Immature natural killer cell (primary cell): ENCODE measurements at places on chromosomes 13 and 19. TPM values are rescaled to one million over a fixed set of nuclear protein-coding genes. Genes with fewer than 3 reads are reported as not detected.

DNA sequence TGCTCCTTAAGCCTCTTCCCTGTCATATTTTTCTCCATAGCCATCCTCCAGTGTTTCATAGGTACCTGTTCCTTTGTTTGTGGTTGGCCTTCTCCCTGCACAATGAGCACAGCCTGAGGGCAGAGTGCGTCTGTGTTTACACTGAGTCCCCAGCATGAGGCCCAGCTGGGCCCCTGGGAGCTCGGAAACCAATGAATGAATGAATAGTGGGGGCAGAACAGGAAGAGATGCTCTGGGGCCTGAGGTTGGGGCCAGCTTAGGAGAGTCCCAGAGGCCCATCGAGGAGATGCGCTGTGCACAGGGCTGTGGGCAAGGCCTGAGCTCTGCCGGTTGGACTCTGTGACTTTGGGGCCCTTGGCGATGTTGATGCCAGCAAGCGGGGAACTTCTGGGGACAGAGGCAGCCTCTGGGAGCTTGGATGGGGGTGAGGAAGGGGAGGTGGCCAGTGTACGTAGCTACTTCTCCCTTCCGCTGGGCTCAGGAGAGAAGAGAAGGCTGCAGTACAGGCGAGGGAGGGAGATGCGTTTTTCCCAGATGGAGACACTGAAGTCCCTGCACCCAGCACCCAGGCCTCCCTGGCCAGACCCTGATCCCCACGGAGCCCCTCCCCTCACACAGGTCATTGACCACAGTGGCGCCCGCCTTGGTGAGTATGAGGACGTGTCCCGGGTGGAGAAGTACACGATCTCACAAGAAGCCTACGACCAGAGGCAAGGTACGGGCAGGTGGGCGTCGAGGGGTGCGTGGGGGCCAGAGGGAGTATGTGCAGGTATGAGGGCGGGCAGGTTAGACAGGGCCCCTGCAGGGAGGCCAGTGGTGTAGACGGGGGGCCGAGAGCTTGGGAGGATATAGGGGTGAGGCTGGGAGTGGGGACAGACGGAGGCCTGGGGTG, 5.1 kb downstream of the TBCB start:
- peaks cover 8% of the 10 kb centered on the region for H3K27me3 ChIP-seq
- peak overlapping the region; percentile 31 for H3K27ac ChIP-seq
- no peak overlapping the region for H3K4me3 ChIP-seq
- peaks cover 5% of the 10 kb centered on the region for H3K36me3 ChIP-seq
- peaks cover 27% of the 10 kb centered on the region for H3K4me1 ChIP-seq
- no peak for DNase-seq

DNA sequence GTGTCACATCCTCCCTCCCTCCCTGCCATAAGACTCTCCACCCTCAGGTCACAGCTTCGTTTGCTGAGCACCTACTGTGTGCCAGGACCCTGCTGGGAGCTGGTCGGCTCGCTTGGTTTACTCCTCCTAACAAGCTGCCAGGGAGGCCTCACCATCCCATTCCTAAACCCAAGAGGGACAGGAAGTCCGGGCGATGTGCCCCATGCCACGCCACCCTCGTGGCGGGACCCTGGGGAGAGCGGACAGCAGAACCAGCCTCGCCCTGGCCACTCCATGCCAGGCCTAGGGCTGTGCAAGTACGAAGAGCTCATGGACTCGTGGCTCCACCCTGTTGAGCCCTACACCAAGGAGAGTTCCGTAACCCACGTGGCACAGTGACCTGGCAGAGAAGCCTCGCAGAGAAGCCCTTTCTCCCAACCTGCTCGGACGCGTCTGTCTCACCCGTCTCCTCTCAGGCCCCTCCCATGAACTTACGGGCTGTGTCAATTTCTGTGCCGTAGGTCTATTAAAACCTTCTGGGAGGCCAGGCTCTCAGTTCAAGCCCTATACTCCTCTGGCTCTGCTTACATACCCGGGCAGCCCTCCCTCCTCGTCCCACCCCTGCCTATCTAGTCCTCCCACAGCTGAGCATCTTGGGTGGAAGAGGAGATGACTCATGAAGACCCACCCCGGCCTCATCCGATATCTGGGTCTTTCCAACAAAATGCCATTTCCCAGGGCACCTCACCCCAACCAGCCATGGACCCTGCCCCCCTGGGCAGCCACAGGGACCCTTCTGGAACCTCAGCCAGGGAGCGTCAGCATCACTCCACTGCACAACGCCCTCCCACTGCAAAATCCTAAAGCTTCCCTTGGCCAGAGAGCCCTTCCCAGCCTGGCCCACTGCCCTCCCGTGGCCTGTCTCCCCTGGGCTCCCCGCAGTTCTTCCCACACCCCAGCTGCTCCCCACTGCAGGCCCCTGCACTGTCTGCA, 2.6 kb downstream of the UBXN6 start:
- H3K4me3 ChIP-seq, result peak overlapping the region; percentile 30
- no peaks in the 10 kb centered on the region for H3K36me3 ChIP-seq
- H3K4me1 ChIP-seq, result peaks cover 19% of the 10 kb centered on the region

- H3K36me3 ChIP-seq, result no peaks in the 10 kb centered on the region
- H3K27ac ChIP-seq, result no peak overlapping the region
- H3K4me3 ChIP-seq, result no peak overlapping the region
These were observed 1491.9 kb downstream of the SLITRK5 start for GRCh38 chr13:89163096-89163495.

DNA sequence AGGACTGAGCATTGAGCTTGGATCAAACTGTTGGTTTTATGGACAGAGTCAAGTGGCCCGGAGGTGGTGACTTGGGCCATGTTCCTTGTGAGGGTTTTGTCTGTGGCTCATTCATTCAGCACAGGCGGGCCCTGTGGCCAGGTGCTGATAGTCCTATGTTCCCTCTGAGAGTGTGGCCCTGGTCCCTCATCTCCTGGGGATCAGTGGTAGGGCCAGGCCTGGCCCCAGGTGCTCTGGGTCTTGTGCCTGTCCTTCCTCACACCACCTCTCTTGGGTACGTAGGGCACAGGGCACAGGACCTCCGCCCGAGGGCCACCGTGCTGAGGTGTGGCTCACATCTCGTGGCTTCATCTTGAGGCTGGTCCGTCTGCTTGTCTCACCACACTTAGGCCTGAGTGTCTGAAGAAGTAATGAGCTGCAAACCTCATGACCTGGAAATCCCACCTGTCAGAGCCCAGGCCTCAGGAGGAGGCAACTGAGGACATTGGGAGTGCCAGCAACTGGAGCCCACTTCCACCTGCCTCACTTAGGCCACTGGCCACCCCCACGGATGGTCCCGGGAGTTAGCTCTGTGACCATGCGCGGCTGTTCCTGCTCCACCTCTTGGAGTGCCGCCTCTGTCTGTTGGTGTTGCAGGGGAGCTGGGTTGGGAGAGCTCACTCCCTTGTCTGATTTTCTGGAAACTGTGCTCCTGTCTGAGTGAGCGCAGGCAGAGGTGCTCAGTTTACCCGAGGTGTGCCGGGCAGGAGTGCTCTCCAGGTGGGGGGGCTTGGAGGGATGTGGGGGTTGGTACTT, 53.4 kb downstream of the KDM4B start:
- no peaks in the 10 kb centered on the region for H3K27me3 ChIP-seq
- H3K27ac ChIP-seq, result no peak overlapping the region
- no peak for DNase-seq
- H3K4me1 ChIP-seq, result peaks cover 5% of the 10 kb centered on the region
- no peaks in the 10 kb centered on the region for H3K36me3 ChIP-seq

- no peak for DNase-seq
- peaks cover 64% of the 10 kb centered on the region for H3K4me1 ChIP-seq
- H3K4me3 ChIP-seq, result no peak overlapping the region
- H3K27me3 ChIP-seq, result no peaks in the 10 kb centered on the region
- no peaks in the 10 kb centered on the region for H3K36me3 ChIP-seq
These were observed 51.8 kb upstream of the GPI start for GRCh38 chr19:34313188-34313587.

GRCh38 chr19:3509566-3509989, 3.5 kb downstream of the FZR1 start:
- peak overlapping the region; percentile 67 for H3K4me3 ChIP-seq
- DNase-seq, result no peak
- H3K27me3 ChIP-seq, result peaks cover 15% of the 10 kb centered on the region
- H3K4me1 ChIP-seq, result peaks cover 50% of the 10 kb centered on the region
- peak overlapping the region; percentile 89 for H3K27ac ChIP-seq

GRCh38 chr13:79671420-79671819, 190.5 kb downstream of the NDFIP2 start:
- DNase-seq, result no peak
- H3K36me3 ChIP-seq, result no peaks in the 10 kb centered on the region
- no peak overlapping the region for H3K27ac ChIP-seq
- H3K4me3 ChIP-seq, result no peak overlapping the region

DNA sequence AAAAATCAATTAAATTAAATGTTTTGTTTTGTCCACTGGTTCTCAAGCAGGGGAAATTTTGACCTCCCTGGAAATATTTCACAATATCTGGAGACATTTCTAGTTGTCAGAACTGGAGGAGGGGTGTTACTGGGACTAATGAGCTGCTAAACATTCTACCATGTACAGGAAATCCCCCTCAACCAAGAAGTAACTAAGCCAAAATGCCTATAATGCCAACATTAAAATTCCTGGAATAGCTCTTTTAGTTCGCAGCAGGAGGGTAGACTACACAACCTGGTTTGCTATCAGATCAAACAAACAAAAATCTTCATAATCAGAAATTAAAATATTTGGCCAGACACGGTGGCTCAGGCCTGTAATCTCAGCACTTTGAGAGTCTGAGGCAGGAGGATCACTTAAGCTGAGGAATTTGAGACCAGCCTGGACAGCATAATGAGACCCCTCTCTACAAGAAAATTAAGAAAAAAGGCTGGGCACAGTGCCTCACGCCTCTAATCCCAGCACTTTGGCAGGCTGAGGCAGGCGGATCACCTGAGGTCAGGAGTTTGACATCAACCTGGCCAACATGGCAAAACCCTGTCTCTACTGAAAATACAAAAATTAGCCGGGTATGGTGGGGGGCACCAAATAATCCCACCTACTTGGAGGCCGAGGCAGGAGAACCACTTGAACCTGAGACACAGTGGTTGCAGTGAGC, 13.7 kb upstream of the SMARCA4 start:
- H3K27me3 ChIP-seq, result no peaks in the 10 kb centered on the region
- DNase-seq, result no peak
- peaks cover 3% of the 10 kb centered on the region for H3K4me1 ChIP-seq
- no peak overlapping the region for H3K27ac ChIP-seq
- H3K36me3 ChIP-seq, result no peaks in the 10 kb centered on the region

DNA sequence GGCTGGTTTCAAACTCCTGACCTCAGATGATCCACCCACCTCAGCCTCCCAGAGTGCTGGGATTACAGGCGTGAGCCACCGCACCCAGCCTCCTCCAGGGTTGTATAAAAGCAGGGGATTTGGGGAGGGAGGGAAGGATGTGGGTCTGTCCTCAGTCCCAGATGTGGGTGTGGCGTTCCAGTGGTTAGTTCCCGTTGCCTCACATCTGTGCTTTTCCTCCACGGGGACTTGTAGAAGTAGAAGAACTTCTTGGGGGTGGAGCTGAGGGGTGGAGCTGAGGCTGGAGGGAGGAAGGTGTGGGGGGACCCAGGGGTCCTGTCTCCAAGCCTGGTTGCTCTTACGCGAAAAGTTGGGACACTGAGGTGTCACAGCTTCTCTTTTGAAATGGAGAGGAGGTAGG, 514 bp upstream of the MCEMP1 start:
- no peak overlapping the region for H3K4me3 ChIP-seq
- no peak for DNase-seq
- peaks cover 19% of the 10 kb centered on the region for H3K27me3 ChIP-seq

DNA sequence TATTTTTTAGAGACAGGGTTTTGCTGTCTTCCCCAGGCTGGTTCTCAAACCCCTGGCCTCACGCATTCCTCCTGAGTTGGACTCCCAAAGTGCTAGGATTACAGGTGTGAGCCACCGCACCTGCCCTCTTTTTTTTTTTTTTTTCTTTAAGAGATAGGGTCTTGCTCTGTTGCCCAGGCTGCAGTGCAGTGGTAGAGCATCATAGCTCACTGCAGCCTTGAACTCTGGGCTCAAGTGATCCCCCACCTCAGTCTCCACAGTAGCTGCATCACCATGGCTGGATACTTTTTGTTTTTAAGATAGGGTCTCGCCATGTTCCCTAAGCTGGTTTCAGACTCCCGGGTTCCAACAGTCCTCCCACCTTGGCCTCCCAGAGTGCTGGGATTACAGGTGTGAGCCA, 1.5 kb downstream of the KCNJ14 start:
- H3K36me3 ChIP-seq, result peaks cover 7% of the 10 kb centered on the region
- peaks cover 2% of the 10 kb centered on the region for H3K27me3 ChIP-seq
- H3K4me3 ChIP-seq, result no peak overlapping the region
- H3K4me1 ChIP-seq, result peaks cover 9% of the 10 kb centered on the region
- no peak for DNase-seq
- no peak overlapping the region for H3K27ac ChIP-seq

Gene IZUMO2
- not detected for polyA plus RNA-seq

Gene TMPRSS9
- not detected for polyA plus RNA-seq
